Kasumi-1 (cell line): ENCODE measurements at places on chromosomes 7 and 10.

DNA sequence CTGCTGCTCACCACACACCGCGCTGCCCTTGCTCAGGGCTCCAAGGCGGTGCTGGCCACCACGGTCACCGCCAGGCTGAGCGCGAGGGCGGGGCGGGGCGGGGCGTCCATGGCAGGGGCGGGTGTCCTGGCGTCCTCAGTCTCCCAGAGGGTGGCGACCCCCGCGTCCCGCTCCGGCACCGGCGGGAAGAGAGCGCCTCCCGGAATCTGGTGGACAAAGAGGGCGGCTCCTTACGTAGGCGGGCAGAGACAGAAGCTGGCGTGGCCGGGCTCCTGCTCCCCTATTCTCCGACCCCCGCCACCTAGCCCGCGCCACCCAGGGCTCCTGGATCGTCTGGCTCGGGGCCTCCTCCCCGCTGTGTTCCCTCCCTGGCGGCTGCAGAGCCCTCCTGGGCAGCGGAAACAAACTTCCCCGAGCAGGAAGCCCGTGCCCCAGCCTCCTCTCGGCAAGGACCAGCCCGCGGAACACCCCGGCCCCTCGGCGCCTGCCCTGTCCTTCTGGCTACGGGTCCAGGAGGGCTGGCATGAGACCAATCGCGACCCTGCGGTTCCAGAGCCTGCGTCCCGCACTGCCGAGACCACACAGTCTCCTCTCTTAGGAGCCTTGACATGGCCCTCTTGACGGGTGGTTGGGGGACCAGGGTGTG lies 133.8 kb upstream of the ZNF92 start:
- no peak for DNase-seq

GRCh38 chr7:148318102-148318811 lies 272.3 kb upstream of the C7orf33 start:
- DNase-seq: no peak

- DNase-seq: no peak
Observed at GRCh38 chr10:91042069-91042468, 121.2 kb upstream of the ANKRD1 start.

- DNase-seq: no peak
Observed at GRCh38 chr10:120586471-120586872, 129.4 kb downstream of the PLPP4 start.

DNA sequence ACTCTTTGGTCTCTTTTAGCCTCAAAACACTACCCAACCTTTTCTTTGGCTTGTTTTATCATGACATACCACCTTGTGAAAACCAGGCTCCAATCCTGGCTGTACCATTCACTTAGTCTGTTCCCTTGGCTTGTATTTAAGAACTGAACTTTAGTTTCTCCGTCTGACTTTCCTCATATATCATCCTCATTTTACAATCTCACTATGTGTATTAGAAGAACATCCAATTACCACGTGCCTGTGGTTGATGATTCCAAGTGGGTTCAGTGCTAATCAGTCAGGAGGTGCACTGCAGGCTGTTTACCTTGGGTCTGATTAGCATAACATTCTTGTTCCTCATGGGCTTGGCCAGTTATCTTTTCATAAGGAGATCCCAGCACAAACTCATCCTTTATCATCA lies 144.8 kb upstream of the KLF14 start:
- DNase-seq: no peak

GRCh38 chr10:50622706-50623662 lies 772 bp downstream of the SGMS1 start:
- DNase-seq: peak; percentile 61
